ENCODE measurements at places on chromosomes 5 and 9.

DNA sequence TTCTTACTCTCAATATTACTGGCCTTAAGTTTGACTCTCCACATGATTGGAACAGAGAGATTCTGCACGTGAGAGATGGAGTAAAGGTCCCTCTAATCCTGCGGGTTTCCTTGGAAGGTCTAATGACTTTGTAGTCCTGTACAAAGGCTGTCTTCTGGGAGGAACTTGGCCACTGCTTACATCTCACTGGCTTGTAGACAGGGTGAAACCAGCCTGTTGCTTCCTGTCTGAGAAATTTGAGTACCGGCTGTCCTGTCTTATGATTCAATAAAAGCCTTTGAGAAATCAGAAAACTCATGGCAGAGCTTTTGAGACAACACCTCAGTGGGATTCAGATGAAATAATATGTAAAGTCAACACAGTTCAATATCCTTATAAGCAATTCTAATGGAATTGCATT lies 43.0 kb downstream of the IL31RA start:
- DNase-seq: no peak

DNA sequence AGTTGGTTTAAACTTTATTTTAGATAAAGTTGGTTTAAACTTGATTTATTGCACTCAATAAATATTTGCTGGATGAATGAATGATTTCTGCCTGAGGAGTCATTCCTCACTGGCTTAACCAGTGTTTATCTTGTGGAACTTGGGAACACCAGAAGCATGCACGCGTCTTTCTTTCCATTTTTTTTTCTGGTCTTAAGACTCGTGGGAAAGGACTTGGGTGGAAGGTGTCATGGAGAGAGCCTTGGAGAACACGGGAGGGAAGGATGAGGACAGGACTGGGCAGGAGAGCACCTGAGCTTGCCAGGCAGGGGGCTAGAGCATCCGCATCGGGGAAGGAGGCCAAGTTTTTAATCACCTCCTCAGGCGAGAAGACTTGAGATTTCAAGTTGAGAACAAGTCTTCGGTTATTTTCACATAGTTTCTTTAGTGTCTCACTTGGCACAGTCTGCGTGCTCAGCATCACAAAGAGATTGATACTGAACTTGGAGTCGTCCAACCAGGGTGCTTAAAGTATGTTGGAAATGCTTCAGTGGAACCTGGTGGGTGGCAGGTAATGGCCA lies 144.2 kb downstream of the PDZD2 start:
- DNase-seq: no peak

DNA sequence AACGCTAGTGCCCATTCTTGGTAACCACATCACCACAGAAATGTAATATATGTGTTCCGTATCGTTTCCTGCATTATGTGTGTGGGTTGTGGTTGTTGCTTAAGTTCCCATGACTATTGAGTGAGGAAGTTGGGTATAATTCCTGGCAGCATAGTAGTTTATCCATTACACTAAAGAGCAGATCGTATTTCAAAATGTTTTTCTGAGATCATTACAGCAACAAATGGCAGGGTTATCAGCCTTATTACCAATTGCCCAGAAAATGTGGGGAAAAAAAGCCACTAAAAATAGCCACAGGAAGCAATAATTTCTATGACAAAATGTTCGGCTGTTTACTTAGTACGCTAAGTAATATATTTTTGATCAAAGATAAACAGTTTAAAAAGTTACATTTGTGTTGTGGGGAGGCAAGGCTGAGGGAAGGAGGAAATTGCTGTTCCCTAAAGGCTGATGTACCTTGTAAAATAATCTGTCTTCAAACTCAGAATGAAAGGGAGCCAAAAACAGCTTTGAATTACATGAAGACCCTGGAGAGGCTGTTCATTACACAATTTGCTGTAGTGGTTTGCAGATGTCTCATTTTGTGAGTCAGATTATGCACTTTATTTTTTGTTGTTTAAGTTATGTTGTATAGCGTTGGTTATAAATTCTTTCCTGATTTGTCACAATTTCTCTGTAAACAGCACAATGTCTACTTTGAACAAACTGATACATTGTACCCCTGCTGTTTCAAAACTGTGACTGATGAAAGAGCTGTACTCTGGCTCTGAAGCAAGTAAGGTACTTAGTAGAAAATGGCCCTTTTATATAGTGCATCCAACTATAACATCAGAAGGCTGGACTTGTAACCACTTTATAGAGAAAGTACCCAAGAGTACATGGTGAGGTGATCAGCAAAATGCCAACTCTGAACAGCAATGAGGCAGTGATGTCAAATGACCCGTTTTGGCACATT lies 1028.5 kb downstream of the NR2F1-AS1 start:
- no peak for DNase-seq

DNA sequence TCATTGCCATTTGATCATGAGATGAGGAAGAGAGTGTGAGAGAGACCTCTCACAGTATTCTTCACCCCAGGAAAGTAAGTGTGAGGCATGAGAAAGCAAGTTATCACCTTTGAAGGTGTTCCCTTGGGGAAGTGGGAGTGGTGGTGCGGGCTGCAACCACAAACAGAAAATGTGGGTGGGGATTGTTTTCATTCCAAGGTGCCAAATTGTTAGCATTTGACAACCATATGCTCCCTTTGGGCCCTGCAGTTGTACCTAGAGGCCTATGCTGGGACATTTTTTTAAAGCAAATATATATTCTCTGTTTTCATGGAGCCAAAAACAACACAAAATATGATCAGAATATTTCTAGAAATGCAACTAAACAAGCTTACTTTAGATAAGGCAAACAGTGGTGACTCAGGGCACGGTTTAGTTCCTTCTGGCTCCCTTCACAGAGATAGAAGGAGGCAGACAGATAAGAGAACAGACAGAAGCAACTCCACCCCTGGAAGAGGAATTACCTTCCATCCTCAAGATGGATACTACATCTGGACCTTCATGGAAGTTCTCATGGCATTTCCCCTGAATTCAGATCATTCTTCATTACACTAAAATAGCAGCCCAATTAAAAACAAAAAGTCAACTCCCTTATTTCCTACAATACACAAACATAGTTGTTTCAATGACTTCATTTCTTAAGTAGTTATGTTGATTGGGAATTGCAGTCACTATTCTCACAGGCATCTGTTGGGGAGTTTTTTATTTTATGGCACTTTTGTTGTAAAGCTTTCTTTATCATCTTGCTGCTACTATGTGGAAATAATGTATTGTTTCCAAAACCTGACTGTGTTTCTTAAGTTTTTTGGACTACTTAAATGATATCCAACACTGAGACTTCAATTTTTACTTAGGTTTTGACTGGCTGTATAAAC lies 416.6 kb downstream of the PLK2 start:
- no peak for DNase-seq

- no peak for DNase-seq
Measured at GRCh38 chr5:174535669-174536068, 188.7 kb upstream of the MSX2 start.

GRCh38 chr5:181198905-181199519 lies 6.0 kb downstream of the TRIM7 start:
- no peak for DNase-seq

GRCh38 chr9:136075134-136075841 lies 19.8 kb downstream of the NACC2 start:
- DNase-seq: no peak

DNA sequence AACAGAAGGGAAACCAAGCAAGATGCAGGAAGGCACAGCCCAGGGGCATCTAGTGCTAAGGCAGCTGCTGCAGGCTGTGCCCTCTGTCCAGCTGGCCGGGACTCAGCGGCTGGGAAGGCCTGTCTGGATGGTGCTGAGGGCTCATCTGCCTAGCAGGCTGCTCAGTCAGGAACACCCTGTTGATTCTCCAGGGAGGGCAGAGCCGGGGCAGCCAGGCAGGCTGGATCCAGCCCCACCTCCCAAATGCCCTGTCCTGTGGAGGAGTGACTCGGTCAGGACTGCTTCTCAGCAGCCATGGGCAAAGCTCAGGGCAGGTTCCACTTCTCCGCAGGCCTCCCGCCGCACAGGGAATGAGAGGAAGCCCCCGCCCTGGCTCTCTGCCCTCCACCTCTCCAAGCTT lies 7.8 kb upstream of the LCN9 start:
- no peak for DNase-seq

DNA sequence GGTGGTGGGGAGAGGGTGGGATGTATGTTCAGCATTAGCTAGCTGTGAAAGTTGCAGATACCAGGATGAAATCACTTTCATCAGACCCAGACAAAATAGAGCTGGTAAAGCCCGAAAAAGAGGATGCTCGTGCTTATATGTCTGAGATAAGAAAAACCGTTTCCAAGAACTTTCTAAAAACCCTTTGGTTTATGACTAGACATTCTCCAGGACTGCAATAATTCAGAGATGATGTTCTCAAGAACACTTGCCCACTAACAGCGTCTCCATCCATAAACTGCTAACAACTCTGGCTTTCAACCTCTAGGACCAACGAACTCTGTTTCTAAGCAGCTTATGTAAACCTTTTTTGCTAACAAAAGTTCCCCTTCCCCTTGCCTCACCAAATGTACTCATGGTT lies 8.4 kb upstream of the AMACR start:
- DNase-seq: no peak

- no peak for DNase-seq
Measured at GRCh38 chr9:6667633-6668280, 22.2 kb upstream of the GLDC start.

DNA sequence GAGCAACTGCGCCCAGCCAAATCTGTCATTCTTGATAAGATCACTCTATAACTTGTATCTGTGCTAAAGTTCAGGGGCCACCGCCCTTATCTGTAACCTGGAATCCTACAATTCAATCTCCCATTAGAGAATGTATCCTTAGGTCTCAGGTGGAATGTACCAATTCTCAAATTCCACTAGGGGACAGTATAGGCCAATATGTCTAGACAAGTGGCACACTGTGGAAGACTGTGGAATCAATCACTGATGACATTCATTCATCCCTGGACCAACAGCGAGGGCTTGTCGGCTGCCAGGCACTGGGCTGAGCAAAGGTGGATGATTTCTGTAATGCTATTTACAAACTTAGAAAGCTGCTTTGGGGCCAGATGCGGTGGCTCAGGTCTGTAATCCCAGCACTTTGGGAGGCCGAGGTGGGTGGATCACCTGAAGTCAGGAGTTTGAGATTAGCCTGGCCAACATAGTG lies 28.7 kb upstream of the MEGF9 start:
- DNase-seq: no peak

GRCh38 chr9:76595645-76596044 lies 136.7 kb downstream of the GCNT1 start:
- no peak for DNase-seq

DNA sequence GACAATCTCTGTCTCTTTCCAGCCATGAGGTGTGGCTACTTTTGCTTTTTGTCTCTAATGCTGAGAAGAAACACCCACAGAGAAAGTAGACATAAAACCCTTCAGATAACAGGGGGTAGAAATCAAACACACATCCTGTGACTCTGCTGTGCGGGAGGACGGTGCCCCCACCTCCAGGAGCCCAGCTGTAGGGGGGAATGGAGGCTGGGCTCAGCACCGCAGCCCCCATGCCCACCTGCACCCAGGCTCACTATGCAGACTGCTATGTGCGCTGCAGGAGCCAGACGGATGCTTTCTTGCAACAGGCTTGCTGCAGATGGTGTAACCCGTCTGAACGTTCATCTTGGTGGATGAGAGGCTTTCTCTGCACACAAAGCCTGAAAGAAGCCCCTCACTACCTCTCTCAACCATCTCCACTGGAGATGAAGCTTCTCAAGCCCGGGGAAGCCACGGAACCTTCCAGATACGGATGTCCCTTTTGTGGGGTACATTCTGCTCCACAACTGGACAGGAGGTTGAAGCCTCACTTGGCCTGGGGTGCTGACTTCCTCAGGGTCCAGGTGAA lies 207.2 kb downstream of the GADD45G start:
- no peak for DNase-seq

DNA sequence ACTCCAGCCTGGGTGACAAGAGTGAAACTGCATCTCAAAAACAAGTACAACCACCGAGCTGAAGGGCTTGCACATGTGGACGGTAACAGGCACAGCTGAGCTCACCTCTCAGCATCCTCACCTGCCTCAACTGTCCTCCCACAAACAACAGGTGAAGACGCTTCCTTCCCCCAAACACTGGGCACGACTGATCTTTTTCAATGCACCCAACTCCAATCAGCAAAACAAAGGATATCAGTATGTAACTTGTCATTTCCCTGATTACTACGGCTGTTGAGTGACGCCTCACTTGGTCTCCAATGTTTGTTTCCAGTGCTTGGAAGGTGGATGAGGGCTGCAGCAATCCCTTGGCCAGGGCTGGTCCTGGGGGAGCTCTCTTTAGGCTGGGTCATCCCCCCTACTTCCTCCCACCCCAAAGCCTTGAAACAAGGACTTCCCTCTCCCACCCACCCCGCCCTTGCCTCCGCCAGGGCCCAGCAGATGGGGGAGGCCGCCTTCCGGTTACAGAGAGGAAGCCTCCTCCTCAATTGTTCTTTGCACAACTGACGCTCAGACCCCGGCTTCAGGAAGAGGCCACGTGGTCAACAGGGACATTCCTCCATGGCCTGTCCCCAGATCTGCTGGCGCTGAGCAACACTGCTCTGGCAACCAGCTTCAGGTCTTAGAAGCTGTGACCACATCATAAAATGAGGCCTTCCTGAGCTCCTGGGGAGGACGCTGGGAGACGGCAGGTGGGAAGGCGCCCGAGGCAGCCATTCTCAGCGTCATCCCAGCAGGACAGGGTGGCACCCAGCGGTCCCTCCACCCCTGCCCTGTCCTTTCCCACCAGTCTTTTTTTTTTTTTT lies 5.9 kb downstream of the FAM78A start:
- peak; percentile 62 for DNase-seq

DNA sequence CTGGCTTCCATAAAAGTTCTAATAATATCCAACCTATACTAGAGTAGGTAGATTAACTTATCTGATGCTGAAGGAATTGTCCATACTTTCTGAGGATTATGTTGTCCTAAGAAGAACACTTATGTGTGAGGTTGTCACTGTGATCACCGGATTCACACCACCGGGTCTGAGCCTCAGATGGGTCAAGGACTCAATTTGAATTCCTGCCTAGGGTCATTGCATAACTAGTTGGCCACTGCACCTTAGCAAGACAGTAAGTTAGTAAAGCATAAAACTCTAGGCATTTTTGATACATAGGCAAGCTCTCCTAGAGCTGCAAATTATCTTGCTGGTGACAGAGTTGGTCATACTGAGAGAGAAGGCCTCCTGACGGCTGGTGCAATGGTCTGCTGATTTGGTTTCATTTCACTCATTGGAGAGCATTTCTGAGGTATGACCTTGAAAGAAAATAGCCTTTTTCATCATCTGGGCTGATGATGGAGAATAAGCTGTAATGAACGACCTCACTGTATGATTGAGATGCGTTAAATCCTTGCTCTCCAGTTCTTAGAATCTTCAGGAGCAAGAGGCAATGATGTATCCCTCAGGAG lies 72.0 kb upstream of the CKMT2 start:
- DNase-seq: no peak

- DNase-seq: peak; percentile 88
Measured at GRCh38 chr9:128724744-128725211, 851 bp upstream of the ZDHHC12 start.

DNA sequence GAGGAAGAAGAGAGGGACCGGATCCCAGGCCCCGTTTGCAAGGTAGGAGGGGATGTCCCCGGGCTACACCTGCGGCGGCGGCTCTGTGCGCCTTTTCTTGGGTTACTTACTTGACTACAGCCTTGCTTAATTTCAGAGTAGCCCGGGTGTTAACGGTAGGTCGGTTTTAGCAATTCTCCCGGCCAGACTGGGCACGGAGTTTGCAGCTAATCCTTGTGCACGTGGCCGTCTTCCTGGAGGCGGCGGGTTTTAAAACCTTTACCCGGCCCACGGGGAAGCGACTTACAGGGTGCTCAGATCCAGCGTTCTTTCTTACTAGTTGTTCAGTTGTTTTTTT lies 313 bp downstream of the BRIX1 start:
- no peak for DNase-seq
